Endothelial cell of umbilical vein (primary cell): ENCODE measurements at places on chromosomes 11 and 22.

- no peak for DNase-seq
Measured at GRCh38 chr11:27418356-27418755, 54.2 kb downstream of the LGR4 start.

DNA sequence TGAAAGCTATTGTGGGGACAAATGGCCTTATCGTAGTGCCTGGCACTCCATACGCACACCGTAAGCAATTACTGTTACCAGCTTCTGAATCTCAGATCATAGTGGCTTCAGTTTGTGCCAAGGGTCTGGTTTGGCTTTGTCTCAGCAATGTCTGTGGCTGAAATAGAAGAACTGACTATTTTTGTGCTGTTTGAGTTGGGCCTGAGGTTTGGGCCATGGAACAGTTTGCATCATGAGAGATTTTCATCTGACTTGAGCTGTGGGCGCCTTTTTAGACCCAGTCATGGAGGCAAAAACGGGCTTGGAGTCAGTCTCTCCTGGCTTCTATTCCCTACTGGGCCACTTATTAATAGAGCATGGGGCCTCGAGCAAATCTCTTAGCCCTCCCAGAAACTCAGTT is 121.1 kb upstream of the CRYBB3 start:
- DNase-seq = no peak

GRCh38 chr11:1746956-1747752 is 3.2 kb downstream of the IFITM10 start:
- DNase-seq = no peak

DNA sequence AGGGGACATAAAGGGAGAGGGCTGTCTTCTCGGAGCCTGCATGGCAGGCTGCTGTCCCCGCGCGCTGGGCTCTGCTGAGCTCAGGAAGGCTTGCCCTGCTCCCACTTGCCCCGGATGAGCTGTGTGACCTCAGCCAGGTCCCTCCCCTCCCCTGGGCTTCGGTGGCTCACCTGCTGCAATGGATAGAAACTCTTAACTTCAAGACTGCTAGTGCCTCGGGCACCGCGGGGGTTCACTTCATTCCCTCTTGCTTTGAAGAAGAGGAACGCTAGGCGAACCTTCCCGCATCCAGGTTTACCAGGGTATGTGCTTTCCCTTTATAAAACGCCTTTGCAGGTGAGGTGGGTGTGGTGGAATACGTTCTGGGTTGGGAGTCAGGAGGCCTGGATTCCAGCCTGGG is 115.0 kb downstream of the PHF21B start:
- no peak for DNase-seq

DNA sequence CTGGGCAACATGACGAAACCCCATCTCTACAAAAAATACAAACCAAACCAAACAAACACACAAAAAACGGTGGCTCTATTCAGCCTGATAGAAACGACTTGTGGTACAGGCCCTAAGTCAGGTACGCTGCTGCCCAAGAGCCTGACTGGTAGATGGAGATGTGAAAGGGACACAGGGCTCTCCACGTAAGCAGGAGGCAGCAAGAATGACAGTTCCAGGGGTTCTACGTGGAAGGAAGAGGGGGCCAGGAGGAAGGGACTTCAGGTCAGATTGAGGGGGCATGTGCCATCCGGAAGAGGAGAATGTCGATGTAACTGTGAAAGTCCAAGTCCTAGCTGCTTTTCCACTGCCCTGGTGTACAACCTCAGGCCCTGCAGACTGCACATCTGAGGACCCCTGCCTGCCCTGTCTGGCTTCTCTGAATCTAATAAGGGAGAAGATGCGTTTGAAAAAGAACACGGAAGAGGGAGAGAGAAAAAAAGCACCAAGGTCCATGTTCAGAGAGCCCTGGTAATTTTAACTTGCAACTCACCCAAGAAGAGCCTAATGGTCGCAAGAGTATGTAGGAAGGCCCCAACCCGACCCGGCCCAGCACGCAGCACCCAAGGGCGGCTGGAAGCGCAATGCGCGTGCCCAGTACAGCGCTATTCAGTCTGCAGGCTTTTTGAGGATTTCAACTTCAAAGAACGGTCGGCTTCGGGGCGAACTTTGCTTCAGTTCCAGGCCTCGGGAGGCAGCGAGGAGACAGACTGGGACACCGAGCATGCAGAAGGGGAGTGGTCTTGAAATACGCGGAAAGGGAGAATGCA is 909 bp upstream of the ZNRD2 start:
- no peak for DNase-seq

- no peak for DNase-seq
Measured at GRCh38 chr11:87081358-87081757, 43.6 kb downstream of the TMEM135 start.

- no peak for DNase-seq
Measured at GRCh38 chr22:24431309-24432034, 4.1 kb downstream of the ADORA2A start.

DNA sequence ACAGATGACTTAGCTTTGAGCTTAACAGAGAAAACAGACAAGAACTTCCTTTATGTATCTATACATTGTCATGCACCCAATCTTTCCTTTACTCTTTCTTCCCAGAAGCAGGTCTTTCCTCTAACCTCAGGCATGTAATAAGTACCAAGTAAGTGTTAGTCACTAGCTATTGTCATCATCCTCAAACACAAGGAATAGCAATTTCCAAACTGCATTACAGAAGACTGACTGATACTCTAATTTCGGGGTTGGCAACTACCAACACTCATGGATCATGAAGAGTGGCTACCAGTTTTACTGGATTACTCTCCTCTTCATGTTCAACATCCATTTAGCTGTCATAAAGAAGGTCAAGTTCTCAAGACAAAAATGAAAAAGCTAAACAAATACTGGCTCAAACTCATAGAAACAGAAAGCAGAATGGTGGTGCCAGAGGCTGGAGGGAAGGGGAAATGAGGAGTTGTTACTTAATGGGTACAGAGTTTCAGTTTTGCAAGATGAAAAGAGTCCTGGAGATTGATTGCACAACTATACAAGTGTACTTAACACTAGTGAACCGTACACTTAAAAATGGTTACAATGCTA is 111.6 kb downstream of the SIK3 start:
- no peak for DNase-seq

- no peak for DNase-seq
Measured at GRCh38 chr22:44728761-44729324, 23.5 kb upstream of the ARHGAP8 start.

GRCh38 chr11:63490551-63491239 is at the start of gene PLAAT5:
Gene PLAAT5, minus strand, starts transcription at chr11:63491167. Its CDS starts 133 bp downstream, at chr11:63491034.
- no peak for DNase-seq

GRCh38 chr11:66616379-66617154 is at the start of gene RBM14:
Gene RBM14, plus strand, starts transcription at chr11:66616630. Its CDS starts 91 bp downstream, at chr11:66616721.
- DNase-seq = peak; percentile 99

GRCh38 chr11:124467381-124467927 is 22.0 kb upstream of the OR8B8 start:
- no peak for DNase-seq

DNA sequence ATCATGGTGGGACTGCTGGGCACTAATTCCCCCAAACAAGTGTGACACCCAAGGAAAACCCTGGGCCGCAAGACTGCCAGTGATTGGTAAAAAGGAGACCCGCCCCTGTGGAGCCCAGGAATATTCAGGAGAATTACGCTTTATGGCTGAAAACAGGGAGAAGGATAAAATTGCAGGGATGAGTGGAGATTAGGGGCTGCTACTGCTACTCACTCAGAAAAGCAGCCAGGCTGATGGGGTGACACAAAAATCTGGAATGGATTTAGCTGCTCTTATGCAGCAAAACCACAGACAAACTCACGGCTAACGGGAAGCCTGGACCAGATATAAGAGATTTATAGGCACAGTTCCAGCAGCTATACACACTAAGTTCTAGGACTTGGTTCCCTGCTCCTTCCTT is 4.4 kb upstream of the FBXO3 start:
- no peak for DNase-seq

DNA sequence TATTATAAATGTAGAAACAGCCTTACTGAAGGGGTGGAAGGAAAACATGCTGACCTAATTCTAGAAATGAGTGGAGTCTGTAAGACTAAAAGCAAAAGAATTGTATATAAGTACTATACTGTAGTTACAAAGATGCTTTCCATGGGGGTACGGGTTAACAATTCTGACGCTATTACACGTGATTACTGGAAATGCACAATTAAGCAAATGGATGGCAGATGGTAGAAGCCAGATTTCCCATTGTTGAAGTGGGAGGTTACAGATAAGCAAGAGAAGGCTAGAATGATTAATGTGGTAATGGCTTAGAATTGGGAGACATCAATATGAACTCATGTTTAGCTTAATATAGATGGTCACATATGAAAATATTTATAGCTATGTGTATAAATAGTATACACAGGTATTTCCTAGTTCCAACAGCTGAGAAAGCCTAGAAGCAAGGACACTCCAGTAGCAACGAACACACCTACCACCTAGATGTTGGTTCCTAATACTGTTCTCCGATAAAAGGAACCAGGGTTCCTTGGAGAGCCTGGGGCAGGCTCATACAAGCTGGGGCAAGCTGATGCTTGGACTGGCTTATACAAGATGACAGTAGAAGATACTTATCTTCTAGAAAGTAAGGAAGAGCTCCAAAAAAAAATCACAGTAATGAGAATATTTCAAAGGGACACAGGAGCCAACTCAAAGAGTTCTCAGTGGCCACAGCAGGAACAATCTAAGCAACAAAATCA is 13.5 kb downstream of the SMC1B start:
- no peak for DNase-seq

GRCh38 chr11:124873951-124874350 is 8.7 kb downstream of the ROBO3 start:
- DNase-seq = no peak

DNA sequence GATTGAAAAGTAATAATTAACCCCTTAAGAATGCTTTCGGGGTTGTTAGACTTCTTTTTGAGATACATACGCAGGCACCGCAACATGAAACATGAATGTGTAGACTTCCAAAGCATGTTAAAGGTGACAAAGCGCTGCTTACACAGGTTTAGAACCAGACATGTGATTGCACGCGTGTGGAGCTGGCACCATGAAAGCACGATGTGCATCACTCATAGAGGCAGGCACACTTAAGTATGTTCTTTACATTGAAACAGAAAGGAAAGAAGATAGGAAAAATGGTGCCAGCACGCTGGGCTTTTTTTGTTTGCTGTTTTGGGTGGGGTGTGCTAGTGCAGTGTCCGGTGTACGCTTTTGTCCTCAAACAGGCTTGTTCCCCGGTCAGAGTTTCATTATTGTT is 83.6 kb upstream of the PPARA start:
- DNase-seq = peak; percentile 62

- no peak for DNase-seq
Measured at GRCh38 chr11:117554601-117555333, 227.1 kb downstream of the CEP164 start.

DNA sequence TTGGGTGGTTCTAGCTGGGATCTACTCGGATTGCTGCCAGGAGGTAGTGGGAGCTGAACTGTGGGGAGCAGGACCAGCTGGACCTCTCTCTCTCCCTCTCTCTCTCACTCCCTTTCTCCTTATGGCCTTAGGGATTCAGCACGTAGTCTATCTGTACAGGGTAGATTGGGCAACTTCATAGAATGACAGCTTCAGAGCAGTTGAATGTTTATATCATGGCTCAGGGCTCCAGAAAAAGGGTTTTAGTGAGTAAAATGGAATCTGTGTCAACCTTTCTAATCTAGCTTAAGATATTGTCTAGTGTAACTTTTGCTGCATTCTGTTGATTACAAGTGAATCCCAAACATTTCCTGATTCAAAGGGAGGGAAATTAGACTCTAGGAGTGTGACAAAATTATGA is 127.7 kb upstream of the PDGFD start:
- no peak for DNase-seq

GRCh38 chr11:127000981-127001380 is 411 bp upstream of the KIRREL3 start:
- no peak for DNase-seq

DNA sequence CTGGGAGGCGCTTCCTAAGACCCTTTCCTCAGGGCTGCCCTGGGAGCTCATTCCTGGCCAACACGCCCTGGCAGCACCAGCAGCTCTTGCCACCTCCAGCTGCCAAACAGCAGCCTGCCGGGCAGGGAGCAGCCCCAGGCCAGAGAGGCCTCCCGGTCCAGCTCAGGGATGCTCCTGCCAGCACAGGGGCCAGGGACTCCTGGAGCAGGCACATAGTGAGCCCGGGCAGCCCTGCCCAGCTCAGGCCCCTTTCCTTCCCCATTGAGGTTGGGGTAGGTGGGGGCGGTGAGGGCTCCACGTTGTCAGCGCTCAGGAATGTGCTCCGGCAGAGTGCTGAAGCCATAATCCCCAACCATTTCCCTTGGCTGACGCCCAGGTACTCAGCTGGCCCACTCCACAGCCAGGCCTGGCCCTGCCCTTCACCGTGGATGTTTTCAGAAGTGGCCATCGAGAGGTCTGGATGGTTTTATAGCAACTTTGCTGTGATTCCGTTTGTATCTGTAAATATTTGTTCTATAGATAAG is 7.6 kb downstream of the SLC39A13 start:
- DNase-seq = peak; percentile 88

- no peak for DNase-seq
Measured at GRCh38 chr11:129701706-129702105, 113.9 kb upstream of the TMEM45B start.

- DNase-seq = no peak
Measured at GRCh38 chr11:123176785-123177184, 18.3 kb downstream of the CLMP start.

- DNase-seq = no peak
Measured at GRCh38 chr11:86453290-86454030, 78.8 kb downstream of the CCDC81 start.

DNA sequence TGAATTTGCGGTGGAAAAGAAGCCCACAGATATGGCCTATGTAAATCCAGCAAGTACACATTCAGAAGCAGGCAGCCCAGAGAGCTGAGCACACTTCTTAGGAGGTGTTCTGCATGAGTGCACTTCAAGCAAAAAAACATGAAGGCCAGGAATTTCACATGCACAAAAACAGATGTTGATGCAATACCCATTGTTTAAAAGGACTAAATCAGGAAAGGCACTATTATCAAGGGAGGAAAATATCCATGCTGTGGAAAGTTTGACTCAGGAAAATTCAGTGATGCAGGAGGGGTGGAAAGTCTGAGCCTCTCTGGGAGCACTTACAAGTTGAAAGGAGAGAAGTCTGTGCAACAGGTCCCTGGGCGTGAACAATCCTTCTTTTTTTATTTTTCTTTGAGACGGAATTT is 15.8 kb upstream of the CARS1 start:
- DNase-seq = peak; percentile 95

GRCh38 chr11:67608486-67608885 is 1.8 kb downstream of the NDUFV1 start:
- DNase-seq = no peak

DNA sequence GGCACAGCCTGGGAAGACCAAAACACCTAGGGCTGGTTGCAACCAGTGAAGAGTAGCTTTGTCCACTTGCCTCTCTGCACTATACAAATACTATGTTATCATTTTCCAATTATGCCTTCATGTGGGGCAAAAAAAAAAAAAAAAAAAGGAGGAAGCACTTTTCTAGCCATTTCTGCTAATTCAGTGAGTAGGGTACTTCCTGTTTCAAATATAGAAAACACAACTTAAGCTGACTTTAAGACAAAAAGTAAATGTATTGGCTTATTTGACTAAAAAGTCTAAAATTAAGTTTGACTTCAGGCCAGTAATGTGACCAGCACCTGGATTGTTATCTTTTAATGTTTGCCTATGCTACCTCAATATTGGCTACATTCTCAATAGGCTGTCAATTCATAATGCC is 15.3 kb downstream of the CCDC73 start:
- no peak for DNase-seq

- no peak for DNase-seq
Measured at GRCh38 chr11:96021901-96022650, 98.2 kb upstream of the MTMR2 start.

- no peak for DNase-seq
Measured at GRCh38 chr11:113723787-113724186, 17.7 kb upstream of the TMPRSS5 start.
